NCI-H446 (cell line): ENCODE measurements at places on chromosomes 7 and 10.

- DNase-seq: no peak
These were observed 312.4 kb upstream of the PFKP start for GRCh38 chr10:2754943-2755342.

DNA sequence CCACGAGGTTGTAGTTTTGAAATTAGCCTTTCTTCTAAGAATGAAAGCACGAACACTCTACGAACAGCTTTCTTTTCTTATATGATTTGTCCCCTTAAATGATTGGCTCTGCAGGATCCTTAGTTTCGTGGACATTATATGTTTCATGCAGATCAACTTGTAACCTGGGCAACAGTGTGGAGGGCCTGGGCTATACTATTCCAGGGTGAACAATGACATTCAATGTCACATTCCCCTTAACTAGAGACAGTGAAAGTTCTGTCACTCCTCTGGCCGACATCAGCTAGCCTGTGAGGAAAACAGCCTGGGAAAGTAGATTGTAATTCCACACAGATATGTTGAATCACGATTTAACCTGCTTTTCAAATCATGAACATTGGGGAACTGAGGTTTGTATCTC is 23.4 kb downstream of the TAS2R16 start:
- DNase-seq: no peak

DNA sequence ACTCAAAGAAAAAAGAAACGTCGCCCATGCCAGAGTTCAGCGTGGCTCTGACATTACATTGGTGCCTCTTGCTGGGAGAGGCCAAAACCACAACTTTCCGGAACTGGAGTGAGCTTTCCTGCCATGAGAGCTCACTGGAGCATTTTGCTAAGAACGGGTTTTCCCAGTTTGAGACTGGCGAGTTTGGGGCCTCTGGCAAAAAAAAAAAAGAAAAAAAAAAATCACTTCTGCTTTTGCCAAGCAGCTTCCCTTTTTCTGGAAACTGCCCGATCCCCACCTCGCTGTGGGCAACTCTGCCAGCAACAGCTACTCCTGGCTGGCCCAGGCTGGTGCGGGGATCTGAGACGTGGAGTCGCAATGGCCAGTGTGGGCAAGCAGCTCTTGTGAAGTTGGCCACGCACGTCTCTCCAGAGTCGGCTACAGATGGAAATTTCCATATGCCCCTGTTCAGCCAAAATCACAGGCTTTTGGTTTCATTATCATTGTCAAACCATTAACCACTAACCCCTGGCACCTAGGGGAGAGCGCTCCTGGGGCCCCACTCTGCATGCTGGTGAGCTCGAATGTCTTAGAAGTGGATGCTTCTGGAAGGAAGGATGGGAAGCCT is 25.7 kb downstream of the PRKAG2 start:
- no peak for DNase-seq

- DNase-seq: no peak
These were observed 304.5 kb upstream of the FZD8 start for GRCh38 chr10:35946556-35946955.

DNA sequence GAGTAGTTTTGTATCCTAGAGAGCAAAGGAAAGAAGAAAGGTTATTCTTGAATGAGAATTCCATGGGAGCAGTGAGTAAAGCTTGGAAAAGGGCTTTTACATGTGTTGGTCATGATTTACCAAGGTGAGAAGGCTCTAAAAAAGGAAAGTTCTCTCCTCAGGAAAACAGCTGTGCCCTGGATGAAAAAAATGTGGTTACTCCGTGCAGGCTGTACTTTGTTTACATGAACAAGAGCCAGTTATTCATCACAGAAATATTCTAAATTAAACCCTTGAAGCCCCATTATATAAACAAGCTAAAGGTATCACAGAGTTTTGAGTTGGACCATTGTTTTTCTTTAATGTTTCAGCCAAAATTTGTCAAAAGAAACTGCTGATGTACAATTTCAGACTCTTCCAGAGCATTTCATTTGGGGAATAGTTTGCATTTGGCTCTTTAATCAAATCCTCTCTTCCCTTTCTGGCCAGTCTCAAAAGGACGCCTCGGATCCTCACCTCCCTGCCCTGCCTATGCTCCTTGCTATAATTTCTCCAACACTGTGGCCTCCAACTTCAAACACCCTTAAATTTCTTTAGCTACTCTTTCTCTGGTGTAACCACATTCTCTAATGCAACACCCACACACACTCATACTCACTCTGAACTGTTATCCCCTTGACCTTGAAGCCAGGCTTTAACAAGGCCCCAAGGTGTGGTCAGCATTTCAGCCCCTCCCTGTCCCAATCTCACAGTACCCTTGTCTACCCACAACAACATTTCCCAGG is 47.4 kb downstream of the AFAP1L2 start:
- no peak for DNase-seq

DNA sequence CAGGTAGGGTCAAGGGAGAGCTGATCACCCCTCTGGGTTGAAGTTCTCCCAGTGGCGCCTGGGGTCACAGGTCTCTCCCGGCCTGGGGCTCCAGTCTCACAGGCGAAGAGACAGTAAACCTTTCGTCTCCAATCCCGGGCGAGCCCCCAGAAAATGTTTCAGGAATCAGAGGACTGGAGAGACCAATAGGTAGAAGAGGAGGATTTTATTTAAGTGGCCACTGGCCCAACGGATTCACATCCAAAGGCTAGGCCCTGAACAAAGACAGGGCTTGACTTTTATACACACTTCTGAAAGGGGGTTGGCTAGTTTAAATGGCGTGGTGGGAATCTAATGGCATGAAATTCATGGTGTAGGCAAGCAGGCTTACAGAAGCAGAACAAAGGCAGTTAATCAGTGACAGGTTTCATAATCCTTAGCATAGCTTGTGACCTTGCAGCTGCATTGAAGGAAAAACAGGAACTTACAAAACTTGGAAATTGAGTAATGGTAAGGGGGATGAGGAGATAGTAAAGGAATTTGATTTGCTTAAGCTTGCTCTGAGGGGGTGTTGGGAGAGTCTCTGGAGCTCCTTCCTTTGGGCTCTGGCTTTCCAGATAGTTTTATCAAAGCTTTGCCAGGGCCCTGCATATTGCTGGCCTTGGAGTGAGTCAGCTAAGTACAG is 105.5 kb downstream of the TRIM24 start:
- DNase-seq: no peak

DNA sequence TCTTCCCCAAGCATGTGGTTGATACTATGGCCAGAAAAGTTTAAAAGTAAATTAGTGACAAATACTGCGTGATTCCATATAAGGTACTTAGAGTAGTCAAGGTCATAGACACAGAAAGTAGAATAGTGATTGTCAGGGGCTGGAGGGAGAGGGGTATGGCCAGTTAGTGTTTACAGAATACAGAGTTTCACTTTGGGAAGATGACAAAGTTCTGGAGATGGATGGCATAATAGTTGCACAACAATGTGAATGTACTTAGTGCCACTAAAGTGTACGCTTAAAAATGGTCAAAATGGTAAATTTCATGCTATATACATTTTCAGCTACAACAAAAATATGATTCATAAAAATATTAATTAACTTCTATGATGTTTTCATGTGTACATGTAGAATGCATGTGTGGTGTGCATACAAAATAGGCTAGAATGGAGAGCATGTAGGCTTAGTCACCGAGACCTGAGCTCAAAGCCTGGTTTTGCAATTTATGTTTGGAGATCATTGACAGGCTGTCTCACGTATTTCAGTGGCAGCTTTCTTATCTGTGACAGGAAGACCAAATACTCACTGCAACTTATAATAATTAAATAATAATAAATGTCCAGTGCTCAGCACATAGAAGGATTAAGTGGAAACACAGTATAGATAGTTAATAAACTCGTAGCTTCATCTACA is 625.6 kb downstream of the SUGCT start:
- no peak for DNase-seq

DNA sequence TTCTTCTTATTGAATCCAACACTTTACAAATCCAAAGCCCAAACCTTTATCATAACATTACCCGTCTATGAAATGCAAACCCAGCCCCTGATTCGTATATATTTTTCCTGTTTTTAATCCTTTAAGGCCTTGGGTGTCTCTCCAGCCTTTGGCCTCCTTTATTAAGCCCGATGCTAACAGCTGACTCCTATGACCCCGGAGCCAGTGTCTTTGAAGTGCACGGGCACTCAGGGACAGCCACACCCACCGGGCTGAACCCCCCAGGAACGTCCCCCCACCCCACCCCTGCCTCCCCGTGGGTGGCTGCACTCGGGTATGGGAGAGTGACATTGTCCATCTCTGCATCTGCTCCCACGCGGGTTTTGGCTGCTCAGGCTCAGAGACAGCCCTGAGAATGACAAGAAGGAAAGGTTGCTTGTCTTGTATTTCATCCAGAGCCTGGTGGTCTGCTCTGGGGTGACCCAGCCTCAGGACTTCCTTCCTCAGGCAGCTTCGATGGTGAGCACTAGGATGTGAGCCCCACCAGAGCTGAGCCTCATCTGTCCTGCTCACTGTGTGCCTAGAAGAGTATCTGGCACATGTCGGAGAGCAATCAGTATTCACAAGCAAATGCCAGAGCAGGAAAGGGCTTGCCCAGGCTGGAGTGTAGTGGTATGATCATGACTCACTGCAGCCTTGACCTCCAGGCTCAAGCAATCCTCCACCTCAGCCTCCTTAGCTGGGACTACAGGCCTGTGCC is 210.4 kb downstream of the SKIDA1 start:
- peak; percentile 9 for DNase-seq

DNA sequence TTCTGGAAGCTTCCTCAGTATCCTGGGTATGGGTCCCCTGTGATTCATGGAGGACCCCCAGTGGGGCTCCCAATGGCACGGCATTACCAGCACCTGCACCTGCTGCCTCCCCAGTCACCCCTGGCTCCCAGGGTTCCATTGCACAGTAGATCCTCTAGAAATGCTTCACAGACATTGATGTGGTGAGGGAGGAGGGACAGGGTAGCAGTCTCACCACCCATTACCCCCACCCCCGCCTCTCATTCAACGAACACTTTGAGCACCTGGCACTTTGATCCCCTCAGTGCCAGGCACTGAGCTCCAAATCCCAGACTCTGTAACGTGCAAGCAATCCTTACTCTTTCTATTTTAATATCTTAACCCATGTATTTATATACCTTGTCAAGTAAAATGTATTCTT is 26.8 kb upstream of the PSAP start:
- DNase-seq: no peak

DNA sequence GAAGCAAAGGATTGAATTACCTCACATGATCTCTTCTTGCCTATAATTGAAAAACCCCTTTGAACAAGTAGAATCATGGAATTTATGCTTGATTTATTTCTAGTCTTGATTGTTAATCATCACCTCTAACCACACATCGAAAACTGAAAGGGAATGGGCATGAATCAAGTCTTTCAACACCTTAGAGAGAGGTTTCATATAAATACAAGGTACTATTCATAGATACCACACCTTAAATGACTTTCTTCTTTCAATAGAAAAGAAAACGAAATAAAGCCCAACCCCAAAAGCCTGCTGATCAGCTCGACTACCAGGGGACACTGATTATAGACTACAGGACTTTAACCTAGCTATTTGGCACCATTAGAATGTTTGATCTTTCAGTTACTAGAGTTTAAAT is 128.6 kb upstream of the PTPRZ1 start:
- DNase-seq: no peak

DNA sequence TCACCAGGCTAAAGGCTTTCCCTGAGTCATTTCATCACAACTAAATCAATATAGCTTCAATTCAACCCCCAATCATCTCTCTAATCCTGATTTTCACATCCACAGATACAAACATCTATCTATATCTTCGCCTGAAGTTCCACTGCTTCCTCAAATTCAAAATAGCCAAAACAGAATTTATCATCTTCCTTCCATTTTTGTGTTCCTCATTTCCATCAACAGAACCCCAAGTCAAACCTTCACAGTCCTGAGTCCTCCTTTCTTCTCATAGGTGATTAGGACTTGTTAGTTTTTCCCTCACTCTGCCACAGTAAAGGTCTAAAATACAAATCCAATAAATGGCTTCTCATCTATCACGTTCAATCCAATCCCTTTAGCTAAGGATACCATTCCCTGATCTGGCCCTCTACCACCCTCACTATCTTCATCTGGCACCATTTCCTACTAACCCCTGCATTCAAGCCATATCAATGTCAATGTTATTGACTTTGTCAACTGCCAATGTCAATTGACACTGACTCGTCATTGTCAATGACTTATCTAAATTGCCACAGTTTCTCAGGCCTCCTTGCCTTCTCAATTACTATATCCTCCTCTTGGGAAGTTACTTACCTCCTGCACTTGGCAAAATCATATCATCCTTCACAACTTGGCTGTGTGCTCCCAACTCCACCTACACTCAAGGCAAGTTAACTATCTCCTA is 2.6 kb downstream of the HYCC1 start:
- no peak for DNase-seq

GRCh38 chr10:114708717-114709335 is 50.8 kb upstream of the ABLIM1 start:
- no peak for DNase-seq

DNA sequence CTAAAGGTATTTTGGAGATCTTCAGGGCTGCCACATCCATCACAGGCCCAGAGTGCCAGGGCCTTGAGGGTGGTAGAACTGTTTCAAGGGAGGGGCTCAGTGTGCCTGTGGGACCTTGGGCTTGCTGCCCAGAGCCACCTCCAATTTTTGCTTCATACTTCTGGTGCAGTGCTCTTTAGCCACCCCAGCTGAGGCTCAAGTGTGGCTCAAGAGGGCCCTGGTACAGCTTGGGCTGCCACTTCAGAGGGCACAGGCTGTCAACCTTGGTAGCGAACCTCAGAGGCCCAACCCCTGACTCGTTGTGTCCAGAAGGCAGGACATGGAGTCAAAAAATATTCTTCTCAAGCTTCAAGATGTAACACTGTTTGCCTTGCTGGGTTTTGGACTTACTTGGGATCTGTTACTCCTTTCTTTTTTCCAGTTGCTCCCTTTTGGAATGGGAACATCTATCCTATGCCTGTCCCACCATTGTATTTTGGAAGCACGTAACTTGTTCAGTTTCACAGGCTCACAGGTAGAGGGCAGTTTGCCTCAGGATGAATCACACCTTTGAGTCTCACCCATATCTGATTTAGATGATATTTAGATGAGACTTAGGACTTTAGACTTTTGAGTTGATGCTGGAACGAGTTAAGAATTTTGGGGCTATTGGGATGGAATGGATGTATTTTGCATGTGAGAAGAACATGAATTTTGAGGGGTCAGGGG is 224.8 kb downstream of the RPS24 start:
- no peak for DNase-seq

GRCh38 chr10:85612378-85612775 is 754.2 kb downstream of the GRID1 start:
- DNase-seq: no peak

GRCh38 chr10:26801831-26802230 is 58.9 kb downstream of the ABI1 start:
- DNase-seq: no peak
